ENCODE measurements at places on chromosomes 1 and 21.

GRCh38 chr1:209387969-209388329 lies 195.6 kb upstream of the CAMK1G start:
- no peak for DNase-seq

- no peak for DNase-seq
Observed at GRCh38 chr1:115479055-115479482, 141.0 kb upstream of the NGF start.

- no peak for DNase-seq
Observed at GRCh38 chr1:225731491-225731890, 46.1 kb upstream of the SRP9 start.

- no peak for DNase-seq
Observed at GRCh38 chr21:36613059-36613458, 85.9 kb upstream of the SIM2 start.
